ENCODE measurements at places on chromosomes 7 and 10.

GRCh38 chr10:71090801-71091200 is 121.6 kb upstream of the UNC5B start:
- DNase-seq: no peak

DNA sequence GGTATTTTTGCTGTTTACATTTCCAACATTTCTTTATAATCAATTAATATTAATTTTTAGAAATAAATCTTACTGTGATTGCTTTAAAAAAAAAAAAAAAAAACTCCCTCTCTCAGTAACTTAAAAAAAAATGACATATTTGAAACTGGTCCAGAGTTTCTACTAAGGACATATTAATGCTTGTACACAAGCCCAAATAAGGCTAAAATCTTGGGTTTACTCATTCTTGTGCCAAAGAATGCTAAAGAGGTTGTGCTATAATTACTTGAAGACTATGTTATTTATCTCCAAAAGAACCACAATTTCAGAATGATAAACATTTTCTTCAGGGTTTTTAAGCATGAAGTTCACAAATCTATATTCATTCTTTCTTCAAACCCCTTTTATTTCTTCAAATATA is 39.4 kb upstream of the PHF14 start:
- no peak for DNase-seq

DNA sequence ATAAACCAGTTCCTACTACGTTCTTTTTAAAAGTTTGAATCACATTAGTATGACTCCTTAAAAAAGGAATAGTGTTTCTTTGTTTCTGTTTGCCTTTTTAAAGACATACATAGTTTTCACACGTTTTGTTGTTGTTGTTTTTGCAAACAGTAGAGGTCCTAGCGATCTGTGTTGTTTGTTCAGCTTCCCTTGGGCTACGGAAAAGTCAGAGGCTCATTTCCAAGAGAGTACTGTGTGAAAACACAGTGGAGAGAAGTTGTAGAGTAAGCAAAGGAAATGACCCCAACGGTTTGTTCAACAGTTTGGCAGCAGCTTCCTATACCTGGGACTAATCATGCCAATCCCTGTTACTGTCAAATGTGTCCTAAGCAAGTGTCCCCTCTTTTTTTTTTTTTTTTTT is 87.1 kb upstream of the STEAP1 start:
- no peak for DNase-seq

- no peak for DNase-seq
Observed at GRCh38 chr7:134654104-134654775, 7.6 kb downstream of the BPGM start.

- DNase-seq: no peak
Observed at GRCh38 chr7:24133691-24134090, 150.3 kb upstream of the NPY start.

DNA sequence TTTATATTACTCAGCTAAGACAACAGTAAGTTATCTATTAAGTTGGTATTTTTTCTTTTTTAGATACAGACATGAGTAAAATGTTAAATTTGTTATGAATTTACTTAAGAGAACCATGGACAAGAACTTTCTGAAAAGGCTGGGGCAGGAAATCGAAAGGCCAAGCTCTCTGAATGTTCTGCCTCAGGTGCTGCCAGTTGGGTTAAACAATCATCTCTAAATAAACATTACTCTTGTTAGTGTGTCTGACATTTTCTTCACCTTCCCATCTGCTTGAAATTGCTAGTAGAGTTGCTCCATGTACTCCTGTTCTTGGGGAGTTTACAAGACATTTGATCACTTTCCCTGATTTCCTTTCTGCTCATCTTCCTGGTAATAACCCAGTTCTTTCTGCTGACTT is 87.5 kb downstream of the ANKRD7 start:
- DNase-seq: no peak

- DNase-seq: no peak
Observed at GRCh38 chr10:122949296-122949695, 4.7 kb downstream of the C10orf88 start.

DNA sequence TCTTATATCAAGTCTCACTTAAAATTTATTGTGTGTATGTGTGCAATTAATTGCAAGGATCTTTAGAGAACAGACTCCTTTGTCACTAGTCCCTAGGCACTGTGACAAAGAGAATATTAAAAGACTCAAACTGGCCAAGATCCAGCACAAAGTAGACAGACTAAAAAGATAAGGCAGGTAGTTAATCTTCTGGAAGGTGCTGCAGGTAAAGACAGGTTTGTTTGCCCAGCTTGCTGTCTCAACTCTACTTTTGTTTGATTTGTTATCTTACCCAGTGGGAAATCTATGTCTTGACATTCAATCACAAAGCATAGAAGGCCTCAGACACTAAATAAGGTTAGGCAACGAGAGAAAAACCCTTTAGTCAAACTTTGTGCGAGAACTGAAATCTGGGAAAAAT is 807.9 kb upstream of the LRRN3 start:
- DNase-seq: no peak

DNA sequence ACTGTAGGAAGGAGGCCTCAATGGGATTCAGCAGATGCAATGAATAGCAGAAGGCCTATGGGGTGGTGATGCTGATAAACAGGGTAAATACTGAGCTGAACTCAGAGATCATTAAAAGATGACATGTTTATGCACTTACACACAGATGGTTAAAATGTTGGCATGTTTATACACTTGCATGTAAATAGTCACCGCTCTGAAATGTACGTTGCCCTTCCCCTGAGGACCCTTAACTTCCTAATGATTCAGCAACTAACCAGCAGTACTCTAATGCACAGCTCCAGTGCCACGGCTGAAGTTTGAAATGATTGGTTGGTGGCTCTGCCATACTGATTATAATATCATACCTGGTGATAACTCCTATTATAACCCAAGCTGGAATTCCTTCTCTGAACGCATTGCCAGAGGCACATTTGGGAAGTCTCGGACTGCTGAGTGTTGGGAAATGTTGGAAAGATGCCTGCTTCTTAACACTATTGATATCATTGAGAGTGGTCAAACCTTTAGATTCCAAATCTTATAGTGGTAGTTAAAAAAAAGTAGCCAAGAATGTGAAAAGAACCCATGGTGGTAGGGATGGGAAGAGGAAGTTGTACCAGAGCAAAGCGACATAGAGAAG is 3.7 kb upstream of the CAV1 start:
- no peak for DNase-seq

DNA sequence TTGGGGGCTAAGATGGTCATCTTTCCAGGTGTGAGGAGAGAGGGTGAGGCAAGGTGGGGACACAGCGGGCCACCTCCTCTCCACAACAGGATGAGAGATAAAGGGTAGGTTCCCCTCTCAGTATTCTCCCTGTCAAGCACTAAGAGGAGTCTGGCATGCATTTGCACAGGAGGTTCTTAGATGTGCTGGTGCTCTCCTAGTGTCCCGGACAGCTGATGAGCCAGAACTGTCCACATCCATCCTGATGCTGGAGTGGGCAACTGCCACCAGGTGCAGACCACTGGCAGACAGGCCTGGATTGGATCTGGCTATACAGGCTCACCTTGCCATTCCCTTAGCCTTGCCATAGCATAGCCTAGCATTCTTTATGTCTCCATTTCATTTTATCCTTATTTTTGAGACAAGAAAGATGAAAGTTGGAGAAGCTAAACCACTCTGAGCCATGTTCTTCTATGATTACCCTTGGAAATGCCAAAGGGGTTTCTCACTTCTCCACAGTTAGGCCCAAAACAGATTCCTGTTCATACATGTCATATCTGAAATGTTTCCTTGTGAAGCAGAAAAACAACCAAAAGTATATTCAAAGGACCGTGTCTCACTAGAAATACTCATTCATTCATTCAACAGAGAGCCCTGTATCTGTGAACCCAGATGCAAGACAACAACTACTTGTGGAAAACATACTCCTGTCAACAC is 48.8 kb upstream of the ANTXRL start:
- DNase-seq: no peak

DNA sequence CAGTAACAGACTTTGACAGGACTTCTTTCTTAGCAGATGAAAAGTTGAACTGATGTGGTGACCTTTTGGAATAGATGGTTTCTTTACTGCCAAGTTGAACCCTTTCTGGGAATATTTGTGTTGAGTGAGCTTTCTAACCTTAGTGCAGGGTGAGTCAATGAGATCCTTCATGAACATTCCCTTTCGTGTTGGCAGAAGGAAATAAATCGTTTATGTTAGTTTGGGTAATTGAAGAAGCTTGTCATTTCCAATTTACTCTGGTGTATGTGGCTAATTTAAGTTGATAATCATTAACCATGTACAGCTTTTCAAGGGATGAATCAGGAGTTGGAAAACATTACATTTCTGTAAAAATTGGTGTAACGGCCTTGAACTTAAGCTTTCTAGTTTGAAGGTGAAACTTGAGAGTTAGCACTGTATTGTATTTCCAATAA is 43.4 kb downstream of the PTTG1IP2 start:
- no peak for DNase-seq

GRCh38 chr7:18262058-18262457 is 233.5 kb upstream of the HDAC9 start:
- DNase-seq: no peak

DNA sequence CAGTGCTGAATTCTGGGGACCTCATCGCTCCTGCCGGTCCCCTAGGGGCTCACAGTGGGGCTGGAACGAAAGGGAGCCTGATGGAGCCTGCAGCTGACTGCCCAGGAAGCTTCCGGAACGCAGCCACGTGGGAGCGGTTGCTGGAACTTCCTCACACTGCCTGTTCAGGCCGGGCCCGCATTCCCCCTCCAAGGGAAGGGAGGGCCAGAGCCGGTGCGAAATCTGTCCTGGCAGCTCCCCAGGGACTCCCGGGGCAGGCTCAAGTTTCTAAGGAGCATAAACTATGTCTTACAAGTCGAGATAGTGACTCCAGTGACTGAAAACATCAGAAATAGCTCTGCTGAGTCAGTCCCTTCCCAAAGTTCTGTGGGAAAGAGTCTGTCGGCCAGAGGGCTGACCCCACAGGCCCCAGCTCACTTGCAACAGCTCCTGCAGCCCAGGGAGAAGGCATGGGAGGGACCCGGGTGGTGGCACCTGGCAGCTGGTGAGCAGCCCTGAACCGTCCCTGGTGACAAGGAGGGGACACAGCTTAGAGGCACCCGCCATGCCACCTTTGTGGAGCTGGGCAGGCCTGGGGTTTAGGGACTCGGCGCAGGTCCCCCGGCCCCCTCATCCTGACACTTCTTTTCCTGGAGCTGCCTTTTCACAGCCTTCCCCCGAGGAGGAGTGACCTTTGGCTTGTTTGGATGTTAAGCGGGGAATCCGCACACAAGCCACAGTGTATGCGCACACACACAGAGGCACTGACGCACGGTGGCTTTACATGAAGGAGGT is 47.6 kb downstream of the PDGFA start:
- DNase-seq: no peak
